ENCODE measurements at places on chromosomes 5 and 9.

GRCh38 chr5:1959231-1959630 lies 76.5 kb upstream of the IRX4 start:
- DNase-seq = no peak

GRCh38 chr5:66807743-66808142 lies 211.6 kb downstream of the MAST4 start:
- DNase-seq = no peak

- DNase-seq = no peak
These were observed 23.4 kb downstream of the ANGPTL2 start for GRCh38 chr9:127098916-127099553.

DNA sequence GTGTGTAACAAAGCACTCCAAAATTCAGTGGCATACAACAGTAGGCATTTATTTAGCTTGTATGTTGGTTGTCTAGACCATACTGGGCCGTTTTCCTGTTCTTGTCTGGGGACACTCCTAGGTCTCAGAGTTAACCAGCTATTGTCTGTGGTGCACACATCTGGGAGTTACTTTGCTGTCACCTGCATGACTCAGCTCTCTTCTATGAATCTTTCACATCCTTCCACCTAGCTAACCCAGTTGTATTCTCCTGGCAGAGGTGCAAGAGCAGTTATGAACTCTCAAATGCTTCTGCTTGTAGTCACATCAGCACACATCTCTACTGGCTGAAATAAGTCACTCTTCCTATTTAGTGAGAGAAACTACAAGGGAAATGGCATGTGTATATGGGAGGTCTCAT lies 138.1 kb downstream of the BAAT start:
- DNase-seq = no peak

GRCh38 chr5:1720396-1721110 lies 79.1 kb downstream of the MRPL36 start:
- no peak for DNase-seq

GRCh38 chr5:14713476-14714390 lies 49.2 kb downstream of the OTULIN start:
- DNase-seq = no peak
